ENCODE measurements at places on chromosomes 3 and 15. TPM values are rescaled to one million over a fixed set of nuclear protein-coding genes. Genes with fewer than 3 reads are reported as not detected.

GRCh38 chr3:188573956-188574355 lies 420.0 kb downstream of the LPP start:
- no peak for DNase-seq
- H3K27me3 ChIP-seq: no peaks in the 10 kb centered on the region
- no peak overlapping the region for H3K27ac ChIP-seq
- H3K4me3 ChIP-seq: no peak overlapping the region
- H3K4me1 ChIP-seq: peaks cover 7% of the 10 kb centered on the region

The GPR87 gene
- total RNA-seq: not detected

GRCh38 chr3:188229726-188230125 lies 75.8 kb downstream of the LPP start:
- H3K4me1 ChIP-seq: no peaks in the 10 kb centered on the region
- H3K36me3 ChIP-seq: no peaks in the 10 kb centered on the region
- H3K27me3 ChIP-seq: no peaks in the 10 kb centered on the region
- no peak for DNase-seq
- H3K27ac ChIP-seq: no peak overlapping the region
- H3K4me3 ChIP-seq: no peak overlapping the region

- no peak overlapping the region for H3K27ac ChIP-seq
- DNase-seq: no peak
- peaks cover 14% of the 10 kb centered on the region for H3K36me3 ChIP-seq
- no peaks in the 10 kb centered on the region for H3K27me3 ChIP-seq
Observed at GRCh38 chr3:184380627-184381260, 890 bp downstream of the CHRD start.

GRCh38 chr15:72890043-72890442 lies 106.5 kb upstream of the ADPGK start:
- H3K36me3 ChIP-seq: no peaks in the 10 kb centered on the region
- H3K4me1 ChIP-seq: no peaks in the 10 kb centered on the region
- H3K27me3 ChIP-seq: no peaks in the 10 kb centered on the region
- no peak overlapping the region for H3K4me3 ChIP-seq
- no peak overlapping the region for H3K27ac ChIP-seq

The CD80 gene
- total RNA-seq: 1.3 TPM

The SPINK8 gene
- not detected for total RNA-seq

DNA sequence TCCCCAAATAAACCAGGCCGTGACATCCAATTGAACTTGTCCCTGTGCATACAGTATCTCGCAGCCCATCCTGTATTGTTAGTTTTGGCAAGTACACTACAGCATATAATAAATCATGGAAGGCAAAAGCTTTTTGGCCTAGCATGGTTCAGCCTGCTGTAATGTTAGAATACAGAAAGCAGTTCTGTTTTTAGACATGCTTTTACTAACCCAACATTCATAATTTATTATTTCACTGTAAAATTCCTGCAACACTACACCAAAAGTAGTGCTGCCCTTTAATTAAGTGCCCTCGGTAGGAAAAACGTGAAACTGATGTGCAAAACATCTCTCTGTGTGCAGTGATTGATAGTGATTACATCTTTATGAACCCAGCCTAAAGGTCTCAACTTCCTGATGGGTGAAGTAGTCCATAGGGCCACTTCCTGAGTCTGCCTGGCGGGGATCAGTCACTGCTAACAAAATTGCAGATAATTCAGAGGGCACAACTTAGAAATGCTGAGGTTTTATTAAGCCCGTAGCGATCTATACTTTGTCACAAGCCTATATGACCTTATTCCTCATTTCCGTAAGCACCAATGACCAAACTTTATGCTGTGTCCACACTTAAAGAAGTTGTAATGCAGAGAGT lies 227.8 kb downstream of the CDIN1 start:
- no peaks in the 10 kb centered on the region for H3K36me3 ChIP-seq
- no peak overlapping the region for H3K4me3 ChIP-seq
- peak overlapping the region; percentile 95 for H3K27ac ChIP-seq
- DNase-seq: no peak
- H3K27me3 ChIP-seq: no peaks in the 10 kb centered on the region

- no peaks in the 10 kb centered on the region for H3K27me3 ChIP-seq
- H3K4me1 ChIP-seq: peaks cover 5% of the 10 kb centered on the region
- H3K36me3 ChIP-seq: no peaks in the 10 kb centered on the region
- no peak overlapping the region for H3K27ac ChIP-seq
- H3K4me3 ChIP-seq: peak overlapping the region; percentile 31
Observed at GRCh38 chr3:113212150-113212843, 940 bp downstream of the BOC start.

- H3K27ac ChIP-seq: peak overlapping the region; percentile 53
- no peak overlapping the region for H3K4me3 ChIP-seq
- DNase-seq: peak; percentile 69
- no peaks in the 10 kb centered on the region for H3K27me3 ChIP-seq
- H3K36me3 ChIP-seq: no peaks in the 10 kb centered on the region
- no peaks in the 10 kb centered on the region for H3K4me1 ChIP-seq
Observed at GRCh38 chr3:8482960-8483665, 18.5 kb upstream of the LMCD1 start.

The KLHL6 gene
- 2.7 TPM for total RNA-seq

DNA sequence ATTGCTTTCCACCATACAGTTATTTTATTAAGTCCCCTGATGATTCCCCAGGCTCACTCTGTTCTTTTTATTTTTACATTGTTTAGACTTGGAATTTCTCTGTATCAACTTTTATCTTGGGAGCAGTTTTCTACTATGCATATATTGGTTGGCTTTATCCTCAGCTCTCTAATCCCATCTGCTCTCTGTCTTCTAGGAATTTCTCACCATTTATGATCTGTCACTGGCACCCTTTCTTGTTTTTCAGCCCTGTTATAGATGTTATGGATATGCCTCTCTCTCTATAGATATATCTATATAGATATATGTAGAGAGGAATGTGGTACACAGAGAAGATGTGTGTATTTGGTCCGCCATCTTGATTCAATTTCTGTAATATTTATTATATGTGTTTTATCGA lies 90.5 kb downstream of the SH3GL3 start:
- no peak for DNase-seq
- H3K27me3 ChIP-seq: no peaks in the 10 kb centered on the region
- no peak overlapping the region for H3K27ac ChIP-seq
- no peaks in the 10 kb centered on the region for H3K4me1 ChIP-seq

The SACM1L gene
- total RNA-seq: 23.8 TPM

DNA sequence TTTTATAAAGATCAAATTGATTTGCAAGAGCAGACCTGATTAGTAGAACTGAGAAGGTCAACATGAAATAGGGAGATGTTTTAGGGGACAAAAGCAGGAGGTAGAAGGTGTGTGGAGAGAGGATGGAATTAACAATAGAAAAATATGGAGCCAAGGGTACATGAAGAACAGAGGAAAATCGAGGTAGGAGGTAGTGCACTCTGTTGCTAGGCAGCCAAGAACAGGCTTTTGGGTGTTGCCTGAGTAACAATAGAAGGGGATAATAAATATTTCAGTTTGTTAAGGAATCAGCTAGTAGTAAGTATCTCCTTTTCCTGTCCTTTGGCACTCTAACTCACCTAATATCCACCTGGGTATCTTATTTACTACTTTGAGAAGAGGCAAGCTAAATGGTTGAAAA lies 9.2 kb downstream of the SPESP1 start:
- no peak for DNase-seq
- no peaks in the 10 kb centered on the region for H3K36me3 ChIP-seq
- no peaks in the 10 kb centered on the region for H3K27me3 ChIP-seq
- no peaks in the 10 kb centered on the region for H3K4me1 ChIP-seq

The HIGD2B gene
- not detected for total RNA-seq

- H3K27ac ChIP-seq: no peak overlapping the region
- DNase-seq: no peak
- no peaks in the 10 kb centered on the region for H3K36me3 ChIP-seq
- H3K4me1 ChIP-seq: no peaks in the 10 kb centered on the region
Observed at GRCh38 chr15:79680720-79681119, 216.1 kb downstream of the MTHFS start.

DNA sequence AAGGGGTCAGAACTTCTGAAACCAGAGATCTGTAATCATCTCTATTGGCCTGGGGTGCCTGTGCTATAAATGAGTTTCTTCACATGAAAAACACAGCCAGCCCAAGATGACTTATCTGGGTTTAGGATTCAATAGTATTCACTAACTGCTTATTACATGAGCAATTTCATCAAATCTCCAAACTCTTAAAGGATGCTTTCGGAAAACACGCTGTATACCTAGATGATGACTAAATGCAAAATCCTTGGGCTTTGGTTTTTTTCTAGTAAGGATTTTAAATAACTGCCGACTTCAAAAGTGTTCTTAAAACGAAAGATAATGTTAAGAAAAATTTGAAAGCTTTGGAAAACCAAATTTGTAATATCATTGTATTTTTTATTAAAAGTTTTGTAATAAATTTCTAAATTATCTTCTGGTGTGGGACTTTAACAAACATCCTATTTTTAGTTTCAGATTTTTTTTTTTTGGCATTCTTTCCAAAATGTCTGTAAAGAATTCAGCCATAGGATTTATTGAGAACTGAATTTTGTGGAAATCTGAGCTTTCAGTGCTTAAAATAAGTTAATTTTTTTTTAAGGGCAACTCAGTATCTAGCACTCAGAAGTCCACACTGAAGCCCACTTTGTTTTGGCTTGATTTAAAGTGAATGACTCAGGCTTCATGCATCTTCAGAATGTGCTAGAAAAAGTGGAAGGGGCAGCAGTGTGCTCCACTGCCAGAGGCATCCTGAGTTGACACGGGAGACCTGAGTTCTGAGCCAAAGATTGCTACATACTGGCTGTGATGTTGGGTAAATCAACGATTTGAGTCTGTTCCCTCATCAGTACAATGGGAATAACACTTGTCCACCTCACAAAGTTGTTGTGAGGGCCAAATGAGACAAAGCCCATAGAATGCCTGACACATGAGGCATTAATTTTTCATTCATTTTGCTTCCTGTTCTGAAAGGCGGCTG lies 18.7 kb downstream of the TMEM43 start:
- DNase-seq: no peak
- peak overlapping the region; percentile 75 for H3K27ac ChIP-seq
- no peaks in the 10 kb centered on the region for H3K36me3 ChIP-seq
- peaks cover 51% of the 10 kb centered on the region for H3K4me1 ChIP-seq
- no peak overlapping the region for H3K4me3 ChIP-seq

DNA sequence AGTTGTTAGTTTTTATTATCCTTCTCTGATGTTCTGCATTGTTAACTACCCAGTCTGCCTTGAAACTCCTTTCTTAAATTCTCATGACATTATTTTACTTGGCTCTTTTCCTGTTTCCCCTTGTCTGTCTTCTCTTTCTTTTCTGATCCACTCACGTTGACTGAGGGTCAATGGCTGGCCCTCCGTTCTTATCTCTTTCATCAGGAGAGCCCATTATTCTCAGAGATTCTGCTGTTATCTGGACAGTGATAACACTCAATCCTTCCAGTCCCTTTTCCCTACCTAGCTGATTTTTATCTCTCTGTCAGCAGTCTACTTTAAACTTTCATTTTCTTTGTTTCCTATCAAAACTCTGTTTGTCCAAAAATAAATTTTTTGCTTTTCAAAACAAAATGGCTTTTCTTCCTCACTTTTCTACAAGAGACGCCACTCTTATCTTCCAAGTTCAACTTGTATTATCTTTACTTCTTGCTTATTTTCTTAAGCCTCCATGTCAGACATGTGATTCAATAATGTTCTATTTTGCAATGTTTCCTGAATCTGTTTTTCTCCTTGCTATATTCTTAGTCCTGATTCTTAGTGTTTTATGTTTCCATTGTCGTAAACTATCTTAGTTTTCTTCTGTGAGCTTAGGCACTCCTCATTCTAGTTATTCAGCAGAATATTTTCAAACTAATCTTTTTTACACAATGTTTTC lies 120.2 kb downstream of the NEDD4 start:
- no peak overlapping the region for H3K4me3 ChIP-seq
- H3K4me1 ChIP-seq: no peaks in the 10 kb centered on the region
- H3K27ac ChIP-seq: no peak overlapping the region
- no peaks in the 10 kb centered on the region for H3K27me3 ChIP-seq
- DNase-seq: no peak
